ENCODE measurements at places on chromosomes 1 and 21.

DNA sequence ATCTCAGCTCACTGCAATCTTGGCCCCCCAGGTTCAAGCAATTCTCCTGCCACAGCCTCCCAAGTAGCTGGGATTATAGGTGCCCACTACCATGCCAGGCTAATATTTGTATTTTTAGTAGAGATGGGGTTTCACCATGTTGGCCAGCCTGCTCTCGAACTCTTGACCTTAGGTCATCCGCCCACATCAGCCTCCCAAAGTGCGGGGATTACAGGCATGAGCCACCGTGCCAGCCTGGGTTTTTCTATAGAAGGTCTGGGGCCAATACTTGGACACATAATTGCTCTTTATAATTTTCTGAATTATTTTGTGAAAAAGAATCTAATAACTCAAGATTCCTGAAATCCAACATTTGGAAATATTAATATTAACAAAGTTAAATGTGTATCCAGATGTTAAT is 1267.7 kb upstream of the ADGRL4 start:
- no peak for DNase-seq

DNA sequence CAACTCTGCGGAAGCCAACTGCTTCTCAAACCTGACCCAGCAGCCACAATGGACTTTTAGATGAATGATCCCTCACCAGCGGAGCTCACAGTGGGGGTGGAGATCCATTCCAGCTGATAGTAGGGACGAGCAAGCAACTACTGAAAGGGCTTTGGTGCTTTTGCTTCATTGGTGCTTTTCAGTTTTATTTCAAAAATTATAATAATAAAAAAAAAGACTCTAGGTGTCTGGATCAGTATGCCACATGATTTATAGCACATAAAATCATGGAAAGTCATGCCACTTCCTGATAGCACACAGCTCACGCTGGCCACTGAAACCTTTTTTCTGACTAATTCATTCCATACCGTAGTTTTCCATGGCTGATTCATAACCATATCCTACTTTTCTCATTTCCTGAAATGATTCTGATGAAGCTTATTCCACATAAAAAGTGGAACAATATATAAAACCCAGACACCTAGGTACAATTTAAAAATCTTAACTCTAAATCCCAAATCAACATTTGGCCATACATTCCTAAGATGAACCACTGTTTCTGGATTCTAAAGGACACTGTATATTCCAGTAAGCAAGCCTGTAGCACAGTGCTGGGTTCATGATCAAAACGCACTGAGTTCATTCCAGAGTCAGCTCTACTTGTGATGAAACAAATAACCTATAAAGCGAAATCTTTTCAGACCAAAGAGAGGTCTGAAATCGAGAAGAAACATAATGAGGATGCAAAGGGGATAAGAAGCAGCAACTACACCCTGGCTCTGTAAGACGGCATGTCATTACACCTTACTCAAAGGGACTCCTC is 41.3 kb upstream of the KCNE1 start:
- peak; percentile 35 for DNase-seq

DNA sequence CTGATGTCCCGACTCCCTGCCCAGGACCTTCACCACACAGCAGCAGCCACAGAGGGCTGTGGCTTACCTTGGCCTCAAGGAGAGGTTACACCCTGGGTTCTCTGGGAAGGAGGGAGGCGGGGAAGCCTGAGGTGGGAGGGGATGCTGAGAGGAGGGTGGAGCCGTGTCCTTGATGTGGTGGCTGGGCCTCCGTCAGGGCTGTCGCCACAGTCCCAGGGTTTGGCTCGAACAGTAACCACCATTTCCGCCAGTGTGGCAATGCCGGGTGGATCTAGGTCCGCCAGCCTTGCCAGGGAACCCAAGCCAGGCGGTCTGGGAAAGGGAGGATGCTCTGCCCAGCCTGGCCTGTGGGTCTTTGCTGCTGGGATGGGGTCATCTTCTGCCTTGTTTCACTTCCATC is 18.4 kb upstream of the CDCA8 start:
- no peak for DNase-seq

GRCh38 chr1:248804771-248805681 is 20.7 kb downstream of the SH3BP5L start:
- DNase-seq, result no peak

DNA sequence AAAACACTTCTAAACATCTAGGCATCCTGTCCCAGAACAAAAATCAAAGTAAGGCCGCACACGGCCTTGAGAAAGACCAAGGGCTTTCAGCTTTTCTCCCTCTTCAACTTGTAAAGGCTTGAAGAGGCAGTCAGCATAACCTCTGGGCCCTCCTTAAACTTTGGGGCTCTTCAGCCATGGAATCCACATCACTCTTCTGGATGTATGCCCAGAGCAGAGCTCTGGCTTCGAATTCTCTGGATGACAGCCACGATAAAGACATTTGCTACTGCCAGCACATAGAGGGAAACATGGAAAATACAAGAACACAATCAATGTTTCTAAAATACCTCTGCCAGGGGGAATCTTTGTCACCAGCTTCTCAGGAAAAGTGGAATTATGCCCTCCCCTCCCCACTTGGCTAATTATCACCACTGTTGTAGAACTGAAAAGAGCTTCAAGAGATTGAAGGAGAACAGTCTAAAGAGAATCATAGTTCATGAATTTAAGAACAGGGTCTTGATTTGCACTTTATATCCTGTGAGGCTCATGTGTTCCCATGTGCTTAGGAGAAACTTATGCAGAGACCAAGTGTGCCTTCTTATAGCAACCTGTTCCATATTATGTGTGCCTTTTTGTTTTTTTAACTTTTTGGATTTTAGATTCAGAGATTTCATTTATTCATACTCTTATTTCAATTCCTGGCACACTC is 39.0 kb upstream of the DPT start:
- DNase-seq, result no peak

- DNase-seq, result no peak
These were observed 6.2 kb downstream of the TNNT2 start for GRCh38 chr1:201371276-201371675.

DNA sequence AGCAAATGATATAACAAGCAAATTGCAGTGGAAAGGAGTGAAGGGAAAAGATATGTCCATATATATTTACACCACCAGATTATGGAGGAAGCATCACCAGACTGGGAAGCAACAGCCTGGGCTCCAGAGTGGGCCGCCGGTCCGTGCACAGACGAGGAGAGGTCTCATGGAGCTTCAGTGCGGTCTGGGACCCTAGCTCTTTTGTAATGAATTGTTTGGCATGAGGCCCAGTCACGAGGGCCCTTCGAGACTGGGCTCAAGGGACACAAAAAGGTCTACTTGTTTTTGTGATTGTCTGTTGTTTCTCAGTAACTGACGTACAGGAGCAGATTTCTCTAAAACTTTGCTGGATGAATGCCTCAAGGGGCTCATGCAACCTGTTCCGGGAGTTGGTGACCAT is 12.9 kb upstream of the STUM start:
- DNase-seq, result no peak

GRCh38 chr1:93988634-93989350 is 79.6 kb upstream of the GCLM start:
- no peak for DNase-seq

DNA sequence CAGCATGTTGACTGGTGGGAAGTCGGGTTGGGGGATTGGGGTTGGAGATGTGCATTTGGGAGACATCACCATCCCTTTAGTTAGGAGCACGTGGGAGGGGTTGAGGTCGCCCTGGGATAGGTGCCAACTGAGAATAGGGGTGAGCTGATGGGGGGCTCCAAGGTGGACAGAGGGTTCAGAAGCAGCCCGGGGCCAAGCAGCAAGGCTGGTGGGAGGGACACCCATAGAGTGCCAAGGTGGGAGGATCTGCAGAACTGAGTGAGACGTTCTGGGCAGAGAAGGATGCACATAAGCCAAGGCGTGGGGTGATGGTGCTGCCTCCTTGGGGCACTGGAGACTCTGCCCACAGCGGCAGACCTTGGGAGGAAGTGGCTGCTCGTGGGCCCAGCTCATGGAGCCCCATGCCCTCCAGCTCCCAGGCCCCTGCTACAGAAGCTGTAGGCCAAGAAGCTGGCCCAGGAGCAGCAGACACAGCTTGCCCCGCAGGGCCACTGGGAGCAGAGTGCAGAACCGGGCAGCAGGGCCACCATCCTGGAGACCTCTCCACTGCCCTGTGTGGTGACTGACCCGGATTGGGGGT is 31.4 kb upstream of the PKP1 start:
- no peak for DNase-seq

GRCh38 chr1:119587341-119587740 is 60.7 kb downstream of the ZNF697 start:
- no peak for DNase-seq

DNA sequence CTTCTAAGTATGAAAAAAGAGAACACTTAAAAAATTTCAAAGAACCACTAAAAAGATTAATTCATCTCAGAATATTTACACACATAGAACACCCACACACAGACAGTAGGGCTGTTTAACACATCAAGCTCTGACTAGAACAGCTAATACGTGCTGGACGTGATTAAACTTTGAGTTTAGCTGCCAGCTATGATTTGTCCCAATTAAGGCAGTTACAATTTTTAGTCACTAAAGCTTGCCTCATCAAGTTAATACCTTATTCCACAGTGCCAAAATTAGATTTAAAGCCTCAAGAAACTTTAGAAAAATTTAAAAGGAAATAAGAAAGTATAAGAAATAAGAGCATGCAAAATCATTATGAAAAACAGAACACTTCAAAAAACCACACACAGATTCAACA is 18.9 kb downstream of the SLC16A1 start:
- no peak for DNase-seq

- no peak for DNase-seq
These were observed 234.0 kb upstream of the IRF2BP2 start for GRCh38 chr1:234843946-234844345.

DNA sequence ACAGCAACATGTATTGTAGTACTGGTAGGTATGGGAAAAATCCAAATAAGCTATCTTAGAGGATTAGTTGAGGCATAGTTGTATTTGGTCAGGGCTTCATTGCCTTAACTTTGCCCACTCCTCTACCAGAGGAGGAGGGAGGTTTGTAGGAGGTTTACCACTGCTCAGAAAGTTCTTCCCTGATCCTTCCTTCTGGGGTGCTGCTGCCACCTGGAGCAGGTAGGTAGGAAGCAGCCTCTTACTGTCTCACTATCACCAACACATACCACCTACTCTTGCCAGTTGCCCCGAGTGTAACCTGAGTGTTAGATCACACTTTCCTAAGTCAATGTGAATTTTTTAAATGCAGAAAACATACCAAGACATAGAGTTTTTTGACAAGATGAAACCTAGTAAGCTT is 24.1 kb upstream of the ZSWIM5 start:
- no peak for DNase-seq

DNA sequence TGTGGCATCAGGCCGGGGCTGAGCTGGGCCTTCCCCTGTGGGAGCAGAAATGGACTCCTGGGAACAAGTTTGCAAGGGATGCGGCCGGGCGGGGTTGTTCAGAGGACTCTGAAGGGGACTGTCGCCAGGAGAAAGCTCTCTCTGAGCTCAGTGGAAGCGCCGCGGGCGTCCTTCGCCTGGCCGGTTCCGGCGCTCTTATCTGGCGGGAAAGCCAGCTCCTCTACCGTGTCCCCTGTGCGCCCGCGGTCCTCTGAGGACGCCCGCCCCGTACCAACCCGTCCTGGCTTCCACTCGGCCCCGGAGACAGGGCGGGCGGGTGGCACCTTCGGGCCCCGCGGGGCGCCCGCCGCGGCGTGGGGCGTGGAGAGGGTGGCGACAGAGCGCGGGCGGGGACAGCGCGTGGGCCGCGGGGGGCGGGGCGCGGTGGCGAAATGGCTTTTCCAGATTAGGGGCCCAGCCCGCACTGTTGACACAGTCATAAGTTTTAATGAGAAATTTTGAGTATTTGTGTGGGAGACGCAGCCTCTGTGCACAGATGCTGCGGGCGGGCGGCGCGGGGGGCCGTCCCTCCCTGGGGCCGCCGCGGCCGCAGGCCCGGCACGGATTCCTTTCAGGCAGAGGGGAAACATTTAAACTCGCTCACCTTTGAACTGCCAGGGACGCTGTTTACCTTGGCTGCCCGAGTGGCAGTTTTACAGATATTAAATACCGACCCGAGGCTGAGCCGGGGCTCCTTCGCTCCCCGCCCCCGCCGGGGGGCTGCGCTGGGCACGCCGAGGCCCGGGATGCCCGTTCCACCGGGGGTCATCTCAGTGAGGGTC is 70.2 kb downstream of the FOXD2 start:
- DNase-seq, result no peak

- no peak for DNase-seq
These were observed 7.5 kb downstream of the TRIM63 start for GRCh38 chr1:26059906-26060305.

GRCh38 chr1:36455386-36455785 is 5.1 kb upstream of the OSCP1 start:
- DNase-seq, result no peak

- DNase-seq, result no peak
These were observed 10.0 kb downstream of the WNT3A start for GRCh38 chr1:228016653-228017355.

DNA sequence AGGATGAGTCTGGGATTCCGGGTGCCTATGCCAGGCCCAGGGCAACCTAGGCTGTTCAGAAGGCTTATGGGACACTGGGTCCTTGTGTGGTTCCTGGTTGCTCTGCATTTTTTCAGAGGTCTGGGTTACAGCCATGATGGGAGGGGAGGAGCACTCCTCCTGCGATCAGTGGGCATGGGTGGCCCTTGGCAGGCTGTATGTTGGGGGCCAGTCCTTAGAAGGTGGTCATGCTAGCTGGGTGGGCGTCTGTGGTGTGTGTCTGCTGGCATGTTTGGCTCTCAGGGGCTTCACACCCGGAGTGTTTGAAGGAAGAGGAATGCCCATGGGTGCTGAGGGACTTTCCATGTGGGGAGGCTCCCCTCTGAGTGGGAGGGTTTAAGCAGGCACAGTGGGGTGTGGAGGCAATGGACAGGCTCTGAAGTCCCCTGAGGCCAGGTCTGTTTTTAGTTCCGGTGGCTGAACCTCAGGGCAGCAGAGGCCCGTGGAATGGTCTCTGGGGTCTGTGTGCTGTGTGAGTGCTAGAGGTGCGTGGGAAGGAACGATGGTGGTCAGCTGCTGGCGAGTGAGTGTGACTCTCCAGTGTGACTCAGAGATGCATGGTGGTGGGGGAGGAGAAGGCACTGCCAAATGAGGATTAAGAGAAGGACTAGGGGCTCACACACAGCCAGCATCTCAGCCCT is 25.3 kb downstream of the CACNA1E start:
- DNase-seq, result no peak

Measured in amniotic stem cell (primary cell).